ENCODE measurements at places on chromosomes 7 and 10.

GRCh38 chr10:13521026-13521425 is 7.8 kb downstream of the BEND7 start:
- no peak for DNase-seq

GRCh38 chr7:96253441-96253840 is 68.5 kb downstream of the SLC25A13 start:
- no peak for DNase-seq

DNA sequence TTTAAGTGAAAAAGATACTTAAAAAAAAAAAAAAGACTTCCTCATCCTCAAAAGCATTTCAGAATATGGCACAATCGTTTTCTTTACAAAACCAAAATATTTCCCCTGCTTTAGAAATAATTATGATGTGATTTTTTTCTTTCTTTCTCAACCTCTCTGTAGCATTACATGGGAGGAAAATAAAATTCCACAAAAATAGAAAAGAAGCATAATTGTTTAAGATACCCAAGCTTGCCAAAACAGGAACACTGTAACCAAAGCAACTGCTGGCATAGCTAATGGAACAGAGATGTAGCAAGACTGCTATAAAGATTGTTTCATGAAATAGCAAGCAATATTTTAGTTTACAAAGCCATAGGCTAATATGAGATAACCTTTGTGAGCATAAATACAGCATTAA is 75.6 kb upstream of the GPR22 start:
- DNase-seq = no peak

DNA sequence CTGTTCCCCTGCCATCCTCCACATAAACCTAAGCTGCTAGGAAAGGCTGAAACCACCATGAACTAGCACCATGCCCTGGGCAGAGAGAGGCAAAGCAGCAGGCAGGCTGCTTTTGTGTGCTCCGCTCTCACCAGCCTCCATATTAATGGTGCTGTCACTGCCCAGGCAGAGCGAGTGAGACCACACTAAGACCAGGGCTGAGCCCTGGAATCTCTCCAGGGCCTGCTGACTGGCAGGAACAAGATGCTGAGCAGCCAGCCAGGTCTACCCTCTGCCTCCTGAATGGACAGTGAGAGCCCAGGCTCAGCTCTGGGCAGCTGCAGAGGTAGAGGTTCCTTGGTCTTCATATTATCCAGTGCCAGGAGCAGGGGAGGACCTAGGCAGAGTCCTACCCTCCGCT is 1.6 kb upstream of the CRHR2 start:
- DNase-seq = no peak

DNA sequence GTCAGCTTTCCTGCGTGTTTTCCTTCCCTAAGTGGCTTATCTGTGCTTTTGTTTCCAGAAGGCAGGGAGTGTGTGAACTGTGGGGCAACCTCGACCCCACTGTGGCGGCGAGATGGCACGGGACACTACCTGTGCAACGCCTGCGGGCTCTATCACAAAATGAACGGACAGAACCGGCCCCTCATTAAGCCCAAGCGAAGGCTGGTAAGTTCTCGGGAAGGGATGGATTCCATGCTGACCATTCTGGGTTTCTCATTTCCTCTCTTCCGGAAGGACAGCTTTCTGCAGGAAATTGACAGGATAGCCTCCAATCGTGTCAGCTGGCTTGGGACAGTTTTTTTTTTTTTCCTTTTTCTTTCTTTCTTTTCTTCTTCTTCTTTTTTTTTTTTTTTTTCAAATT is 9.4 kb downstream of the GATA3 start:
- DNase-seq = no peak
